ENCODE measurements at places on chromosomes 1 and 21.

GRCh38 chr1:56433056-56433577 lies 146.2 kb downstream of the PLPP3 start:
- no peak for DNase-seq

DNA sequence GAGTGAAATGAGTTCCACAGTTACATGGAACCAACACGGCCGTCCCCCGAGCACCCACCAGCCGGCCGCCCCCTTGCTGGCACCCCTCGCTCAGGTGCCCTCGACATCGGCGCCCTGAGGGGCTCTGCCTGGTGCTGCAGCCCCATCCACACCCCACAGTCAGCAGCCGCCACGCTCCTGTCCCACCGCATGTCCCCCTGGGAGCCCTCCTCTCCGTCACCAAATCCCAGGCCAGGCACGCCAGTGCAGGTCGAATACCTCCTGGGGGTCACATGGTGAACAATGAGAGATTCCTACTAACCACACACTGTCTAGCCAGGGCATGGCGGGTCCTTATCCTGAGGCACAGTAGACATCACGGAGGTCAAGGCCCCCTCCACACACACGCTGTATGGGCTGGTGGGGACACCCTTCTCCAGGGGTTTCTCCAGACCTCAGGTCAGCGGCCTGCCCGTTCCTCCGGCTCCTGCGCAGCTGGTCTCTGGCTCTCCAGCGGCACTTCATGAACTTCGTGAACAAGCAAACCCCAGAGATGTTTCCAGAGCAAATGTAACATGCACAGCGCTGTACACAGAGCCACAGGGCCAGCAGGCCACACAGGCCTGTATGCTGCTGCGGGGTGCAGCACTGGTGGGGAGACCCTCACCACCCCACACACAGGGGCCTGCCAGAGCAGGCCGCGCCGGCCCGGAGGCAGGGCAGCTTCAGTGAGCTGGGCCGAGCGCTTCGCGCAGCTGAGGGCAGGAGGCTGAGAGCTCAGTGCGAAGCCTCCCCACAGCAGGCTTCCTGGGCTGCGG lies 21.8 kb downstream of the POFUT2 start:
- no peak for DNase-seq

- DNase-seq: no peak
Measured at GRCh38 chr21:43969115-43969444, 43.0 kb upstream of the TRAPPC10 start.

DNA sequence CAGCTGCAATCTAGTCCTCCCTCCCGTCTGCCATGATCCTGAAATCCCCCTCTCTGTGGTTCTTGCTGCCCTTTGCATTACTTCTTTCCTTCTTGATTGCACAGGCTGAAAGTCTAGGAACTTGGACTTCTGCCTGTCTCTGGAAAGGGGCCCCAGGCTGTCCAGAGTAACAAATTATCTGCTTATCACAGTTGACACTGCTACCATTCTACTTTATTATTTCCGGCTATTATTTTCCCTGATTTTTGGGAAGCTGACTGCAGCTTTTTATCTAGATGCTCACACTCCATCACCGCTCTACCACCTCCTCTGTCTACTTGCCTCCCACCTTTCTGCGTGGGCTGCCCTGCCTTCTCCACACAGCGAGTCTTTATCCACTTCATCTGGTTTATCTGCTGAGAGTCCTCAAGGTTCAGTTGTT lies 202.1 kb upstream of the PLXNA2 start:
- peak; percentile 35 for DNase-seq

DNA sequence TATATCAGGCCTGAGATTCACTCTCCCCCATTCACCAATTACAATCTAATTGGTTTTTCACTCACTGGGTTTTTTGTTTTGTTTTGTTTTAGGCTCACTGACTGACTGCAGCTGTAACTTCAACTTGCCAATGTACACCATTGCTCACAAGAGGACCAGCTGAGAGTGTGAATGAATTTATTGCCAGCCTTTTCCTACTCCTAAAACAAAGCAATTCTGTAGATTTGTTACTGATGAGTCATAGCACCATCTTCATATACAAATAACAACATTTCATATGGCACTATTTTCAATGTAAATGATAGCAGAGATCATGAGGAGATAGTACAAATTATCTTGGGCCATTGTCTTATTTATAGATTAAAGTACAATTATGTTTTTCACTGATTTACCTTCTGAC lies 76.0 kb upstream of the DPYD start:
- peak; percentile 19 for DNase-seq

GRCh38 chr1:54833121-54833520 lies 32.0 kb upstream of the TTC22 start:
- DNase-seq: no peak

GRCh38 chr21:34897828-34898227 lies 151.3 kb downstream of the RUNX1 start:
- no peak for DNase-seq

DNA sequence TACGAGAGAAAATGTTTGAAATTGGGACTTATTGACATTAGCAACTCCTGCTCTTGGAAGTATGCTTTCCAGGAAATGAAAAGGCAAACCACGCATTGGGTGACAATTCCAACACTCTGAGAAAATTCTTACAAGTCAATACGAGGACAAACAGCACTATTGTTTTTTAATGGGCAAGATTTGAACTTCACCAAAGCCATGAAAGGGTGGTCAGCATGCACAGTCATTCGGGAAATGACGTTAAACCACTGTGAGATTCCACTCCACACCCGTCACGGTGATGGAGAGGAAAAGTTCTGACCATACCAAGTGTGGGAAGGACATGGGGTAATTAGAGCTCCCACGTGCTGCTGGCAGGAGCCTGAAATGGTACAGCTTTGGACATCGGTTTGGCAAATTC lies 12.2 kb upstream of the PRXL2B start:
- no peak for DNase-seq

- no peak for DNase-seq
Measured at GRCh38 chr1:9180111-9180819, 51.4 kb upstream of the GPR157 start.

GRCh38 chr1:19815801-19816736 lies 986 bp upstream of the RNF186 start:
- no peak for DNase-seq

GRCh38 chr1:93573940-93574469 lies 107.6 kb downstream of the BCAR3 start:
- no peak for DNase-seq

DNA sequence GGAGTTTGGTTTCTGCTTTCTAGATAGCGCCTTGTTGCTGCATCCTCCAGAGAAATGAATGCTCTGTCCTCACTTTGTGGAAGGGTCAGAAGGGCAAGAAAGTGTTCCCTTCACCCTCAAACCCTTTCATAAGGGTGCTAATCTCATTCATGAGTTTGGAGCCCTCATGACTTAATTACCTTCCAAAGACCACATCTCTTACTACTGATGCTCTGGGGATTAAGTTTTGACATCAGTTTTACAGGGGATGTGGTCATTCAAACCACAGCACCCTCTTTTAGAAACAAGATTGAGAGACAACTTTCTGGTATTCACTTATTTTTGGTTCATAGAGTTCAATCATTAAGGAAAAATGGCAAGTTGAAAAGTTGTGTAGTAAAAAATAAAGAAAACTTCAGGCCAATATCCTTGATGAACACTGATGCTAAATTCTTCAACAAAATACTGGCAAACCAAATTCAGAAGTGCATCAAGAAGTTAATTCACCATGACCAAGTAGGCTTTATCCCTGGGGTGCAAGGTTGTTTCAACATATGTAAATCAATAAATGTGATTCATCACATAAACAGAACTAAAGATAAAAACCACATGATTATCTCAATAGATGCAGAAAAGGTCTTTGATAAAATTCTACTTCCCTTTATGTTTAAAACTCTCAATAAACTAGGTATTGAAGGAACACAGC lies 442.1 kb downstream of the PTBP2 start:
- no peak for DNase-seq

GRCh38 chr1:17292299-17293160 lies 15.5 kb upstream of the PADI4 start:
- DNase-seq: no peak

DNA sequence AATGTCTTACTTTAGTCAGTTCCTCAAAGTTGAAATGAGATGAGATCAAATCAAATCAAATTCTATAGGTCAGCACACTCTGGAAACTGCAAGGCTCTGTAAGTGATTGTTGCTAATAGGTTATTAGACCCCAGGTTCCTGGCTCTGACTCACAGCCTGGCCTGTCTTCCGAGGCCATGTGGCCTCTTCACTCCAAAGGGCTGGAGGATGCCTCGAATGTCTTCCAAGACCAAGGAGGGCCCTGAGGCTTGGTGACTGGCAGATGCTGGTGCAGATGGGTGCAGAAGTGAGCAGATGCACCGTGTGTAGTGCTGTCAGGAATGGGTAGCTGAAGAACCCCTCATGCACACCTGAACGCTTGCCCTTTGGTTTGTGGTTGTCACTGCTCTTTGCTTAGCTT lies 113.4 kb downstream of the MAB21L3 start:
- DNase-seq: no peak

DNA sequence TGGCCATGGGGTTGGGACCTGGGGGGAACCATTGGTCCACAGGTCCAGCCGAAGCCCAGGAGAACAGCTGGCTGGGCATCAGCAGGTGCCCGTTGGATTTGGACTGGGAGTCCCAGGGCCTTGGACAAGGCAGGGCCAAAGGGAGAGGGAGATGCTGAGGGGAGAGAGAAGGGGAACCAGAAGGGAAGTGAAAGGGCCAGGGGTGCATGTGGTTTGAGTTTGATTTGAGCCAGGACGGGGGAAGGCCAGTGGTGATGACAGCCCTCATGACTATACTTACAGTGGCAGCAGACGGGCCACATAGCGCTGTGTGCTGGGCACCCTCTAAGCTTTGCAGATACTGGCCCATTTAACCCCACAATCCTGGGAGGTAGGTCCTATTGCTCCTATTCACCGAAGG lies 18.8 kb downstream of the AGRN start:
- no peak for DNase-seq

All from mesendoderm (in vitro differentiated cells).